ENCODE measurements at places on chromosomes 13 and 19.

GRCh38 chr13:72590091-72590740 is 137.2 kb downstream of the MZT1 start:
- peak; percentile 87 for DNase-seq

DNA sequence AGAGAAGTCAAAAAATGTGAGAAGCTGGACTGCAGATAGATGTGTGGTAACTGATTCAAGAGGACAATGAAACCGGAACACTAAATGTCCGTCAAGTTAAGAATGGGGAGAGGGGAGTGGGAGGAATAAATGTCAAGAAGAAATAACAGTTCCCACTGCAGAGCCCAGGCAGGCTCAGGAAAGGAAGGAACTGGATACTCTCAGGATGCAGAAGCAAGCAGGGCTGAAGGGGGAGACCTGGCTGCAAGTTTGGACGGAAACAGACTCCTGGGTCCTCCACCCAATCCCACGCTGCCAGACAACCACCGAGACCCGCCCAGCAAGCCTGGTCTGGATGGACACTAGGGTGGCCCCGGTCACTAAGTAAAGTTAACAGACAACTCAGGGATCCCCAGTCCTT is 18.1 kb downstream of the TUBGCP3 start:
- no peak for DNase-seq

DNA sequence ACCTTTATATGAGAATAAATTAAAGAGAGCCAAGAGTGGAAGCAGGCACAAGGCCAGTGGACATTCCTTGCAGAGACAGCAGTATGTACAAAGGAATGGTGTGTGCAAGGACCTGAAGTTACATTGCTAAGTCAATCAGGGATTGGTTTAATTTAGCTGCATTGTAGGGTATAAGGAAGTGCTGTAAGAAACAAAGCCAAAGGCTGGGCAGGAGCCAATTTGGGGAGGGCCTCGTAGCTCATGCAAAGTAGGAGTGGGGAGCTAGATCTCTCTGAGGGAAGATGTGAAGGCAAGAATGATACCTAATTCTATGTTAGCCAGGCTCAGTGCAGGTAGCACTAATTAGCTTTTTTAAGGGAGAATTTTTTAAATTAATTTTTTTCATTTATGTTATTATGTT is 76.7 kb downstream of the SLAIN1 start:
- no peak for DNase-seq

- DNase-seq: no peak
Measured at GRCh38 chr19:39557811-39558623, 18.1 kb upstream of the EID2 start.

DNA sequence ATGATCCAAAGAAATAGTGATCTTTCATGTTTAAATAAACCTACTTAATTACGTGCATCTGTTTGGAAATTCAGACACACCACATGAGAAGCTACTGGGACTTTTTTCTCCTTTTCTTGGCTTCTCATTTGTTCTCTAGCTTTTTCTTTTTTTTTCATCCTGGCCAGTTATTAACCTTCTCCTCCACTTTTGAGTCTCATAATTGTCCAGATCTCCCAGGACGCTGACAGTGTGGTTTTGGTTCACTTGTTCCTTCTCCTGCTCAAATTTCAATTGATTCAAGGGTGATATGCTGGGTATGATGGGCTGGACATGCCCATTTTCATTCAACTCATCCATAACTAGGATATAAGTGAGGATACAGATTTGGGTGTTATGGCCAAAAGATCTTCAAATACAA is 152.3 kb downstream of the TM9SF2 start:
- DNase-seq: no peak

DNA sequence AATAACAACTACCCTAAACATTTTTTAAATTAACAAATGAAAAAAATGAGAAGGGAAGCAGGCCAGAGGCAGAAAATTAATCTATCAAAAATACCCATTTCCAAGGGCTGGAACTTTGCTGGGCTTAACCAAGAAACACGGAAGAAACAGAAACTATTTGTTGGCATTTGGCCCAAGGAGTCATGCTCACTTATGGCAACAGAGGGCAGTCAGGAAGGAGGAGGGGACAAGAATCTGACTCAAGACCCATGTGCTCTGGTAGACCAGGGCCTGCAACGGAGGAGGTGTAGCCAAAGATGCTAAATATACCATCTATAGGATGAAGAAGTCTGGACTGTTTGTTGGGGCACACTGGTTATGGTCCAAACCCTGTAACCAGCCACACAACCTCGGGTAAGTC is 496.7 kb downstream of the COG6 start:
- DNase-seq: peak; percentile 90

GRCh38 chr13:26022538-26023292 is 29.1 kb downstream of the SHISA2 start:
- DNase-seq: peak; percentile 78

- no peak for DNase-seq
Measured at GRCh38 chr19:33628921-33629825, 7.4 kb downstream of the CHST8 start.

DNA sequence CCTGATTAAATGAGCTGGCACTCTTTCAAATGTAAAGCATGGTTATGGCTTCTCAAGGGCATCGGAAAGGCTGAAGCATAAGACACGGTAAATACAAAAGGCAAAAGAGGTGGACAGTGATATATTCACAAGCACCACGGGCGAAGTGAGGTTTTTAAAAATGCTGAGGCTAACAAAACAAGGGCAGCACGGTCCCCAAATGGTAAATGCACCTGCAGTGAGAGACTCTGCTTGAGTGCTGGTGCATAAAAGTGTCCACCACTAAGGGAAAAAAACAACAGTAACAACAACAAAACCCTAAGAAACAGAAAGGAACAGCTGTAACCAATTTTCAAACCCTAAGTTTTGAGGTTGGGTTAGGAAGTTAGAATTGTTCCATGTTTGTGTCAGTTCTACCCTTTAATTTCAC is 234.9 kb downstream of the PCDH9 start:
- DNase-seq: no peak

GRCh38 chr13:108974686-108975085 is 345.3 kb downstream of the MYO16 start:
- DNase-seq: no peak

- DNase-seq: no peak
Measured at GRCh38 chr13:47816831-47817230, 184.2 kb downstream of the SUCLA2 start.

DNA sequence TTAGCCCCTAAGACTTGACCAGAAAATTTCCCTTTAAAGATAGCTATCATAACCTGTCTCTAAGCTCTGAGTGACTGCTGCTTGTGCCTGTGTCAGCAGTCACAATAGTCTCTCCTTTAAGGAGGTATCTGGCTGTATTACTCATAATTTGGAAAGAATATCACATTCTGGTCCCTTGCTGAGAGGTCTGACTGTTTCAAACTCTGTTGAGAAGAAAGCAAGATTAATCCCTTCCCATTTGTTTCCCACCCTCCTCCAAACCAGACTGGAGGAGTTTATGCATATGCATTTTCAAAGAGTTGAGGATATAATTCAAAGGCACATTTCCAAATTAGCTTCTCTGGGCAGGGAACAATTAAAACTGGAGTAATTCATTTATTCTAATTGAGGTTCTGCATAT is 2.3 kb downstream of the HTR2A start:
- DNase-seq: no peak

DNA sequence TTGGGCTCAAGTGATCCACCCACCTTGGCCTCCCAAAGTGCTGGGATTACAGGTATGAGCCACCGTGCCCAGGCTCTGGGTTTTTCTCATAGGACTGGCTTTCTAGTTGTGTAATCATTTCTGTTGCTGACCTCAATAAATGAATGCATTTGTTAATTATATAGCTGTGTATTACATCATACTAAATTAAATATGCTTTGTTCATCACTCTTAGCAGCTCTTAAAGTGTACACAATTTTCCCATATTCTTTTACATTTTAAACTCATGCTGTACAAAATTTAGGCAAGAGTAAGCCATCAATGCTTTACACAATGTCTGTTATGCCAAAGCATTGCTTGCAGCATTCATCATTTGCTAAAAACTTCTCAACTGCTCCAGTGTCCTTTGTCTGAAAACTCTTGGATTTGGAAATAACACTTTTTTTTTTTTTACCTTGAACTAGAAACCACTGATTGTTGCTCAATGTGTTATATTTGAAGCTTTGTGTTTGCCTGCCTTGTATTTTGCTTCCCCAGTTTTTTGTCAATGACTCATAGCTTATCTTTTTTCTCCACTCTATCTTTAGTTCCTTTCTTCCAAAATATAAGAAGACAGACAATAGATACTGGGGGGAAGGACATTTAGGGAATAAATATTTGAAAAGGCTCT is 31.4 kb downstream of the CCDC122 start:
- DNase-seq: peak; percentile 41

DNA sequence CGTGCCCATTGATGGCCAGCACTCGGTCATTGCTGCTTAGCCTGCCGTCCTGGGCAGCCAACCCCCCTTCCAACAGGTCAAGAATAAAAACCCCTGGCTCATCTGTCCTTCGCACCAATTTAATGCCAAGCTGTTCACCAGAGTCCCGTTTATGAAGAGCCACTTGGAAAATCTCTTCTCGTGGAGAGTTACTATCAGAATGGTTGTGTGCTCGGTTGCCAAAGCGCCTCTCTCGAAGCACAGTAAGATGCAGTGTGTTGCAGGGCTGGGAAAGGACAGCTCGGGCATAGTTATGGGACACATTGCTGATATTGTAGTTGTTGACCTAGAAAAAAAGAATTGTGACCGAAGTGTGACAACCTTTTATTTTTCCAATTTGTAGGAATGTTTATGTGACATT is 57.9 kb downstream of the LNX2 start:
- DNase-seq: no peak

DNA sequence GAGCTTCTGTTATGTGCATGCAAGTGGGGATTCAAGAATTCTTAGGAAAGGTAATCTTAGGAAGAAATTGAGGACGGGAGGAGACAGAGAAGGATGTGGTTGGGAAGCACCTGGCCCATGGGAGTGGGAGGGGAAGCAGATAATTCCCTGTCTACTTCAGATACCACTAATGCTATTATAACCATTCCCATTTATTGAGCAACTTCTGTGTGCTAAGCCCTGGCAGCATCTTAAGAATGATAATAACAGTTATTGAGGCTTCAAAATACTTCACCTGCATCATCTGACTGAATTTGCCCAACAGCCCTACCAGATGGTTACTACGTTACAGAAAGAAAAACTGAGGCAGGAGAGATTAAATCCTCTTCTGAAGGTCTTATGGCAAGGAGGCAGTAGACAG is 1.4 kb downstream of the EPS8L1 start:
- DNase-seq: no peak

DNA sequence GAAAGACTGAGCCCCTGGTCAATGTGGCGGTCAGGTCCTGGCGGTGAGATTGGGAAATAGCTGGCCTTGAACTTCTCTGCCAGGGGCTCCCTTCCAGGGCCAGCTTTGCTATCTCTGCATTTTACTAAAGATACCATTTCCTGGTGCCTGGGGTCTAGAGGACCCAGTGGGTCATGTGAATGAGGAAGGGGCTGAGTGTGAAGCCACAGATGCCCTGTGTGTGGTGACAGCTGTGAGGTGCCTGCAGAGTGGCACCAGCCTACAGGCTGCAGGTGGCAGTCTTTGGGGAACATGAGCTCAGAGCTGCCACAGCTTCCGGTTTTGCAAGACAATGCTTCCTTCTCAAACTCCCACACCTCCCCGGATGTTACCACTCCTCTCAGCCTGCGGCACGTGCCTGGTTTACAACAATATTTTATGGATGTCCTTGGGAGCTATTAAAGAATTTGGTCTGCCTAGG is 5.2 kb upstream of the MLNR start:
- peak; percentile 23 for DNase-seq

GRCh38 chr19:54470991-54471782 is 1.9 kb downstream of the CDC42EP5 start:
- DNase-seq: peak; percentile 47

GRCh38 chr13:28413999-28414398 is 80.9 kb downstream of the FLT1 start:
- no peak for DNase-seq

DNA sequence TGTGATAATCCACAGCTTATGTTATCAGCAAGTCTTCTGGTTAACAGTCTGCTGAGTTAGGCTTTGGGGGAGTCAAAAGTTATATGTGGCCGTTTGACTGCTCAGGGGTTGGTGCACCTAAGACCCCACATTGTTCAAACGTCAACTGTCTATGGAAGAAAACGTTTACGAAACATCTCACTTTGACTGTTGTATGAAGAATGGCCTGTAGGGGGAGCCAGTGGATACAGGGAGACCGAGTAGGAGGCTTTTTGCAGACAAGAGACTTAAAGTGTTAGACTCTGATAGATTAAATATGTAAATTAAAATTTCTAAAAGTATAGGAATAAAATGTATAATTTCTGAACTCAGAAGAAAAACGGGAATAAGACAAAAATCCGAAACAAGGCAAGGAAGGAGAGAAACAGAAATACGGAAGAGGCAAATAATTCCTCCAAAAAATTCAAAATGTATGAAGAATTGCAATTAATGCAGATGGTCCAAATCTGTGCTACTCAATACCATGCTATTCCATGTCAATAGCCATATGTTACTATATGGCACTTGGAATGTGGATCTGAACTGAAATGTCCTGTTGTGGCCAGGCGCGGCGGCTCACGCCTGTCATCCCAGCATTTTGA is 37.8 kb downstream of the TNFSF14 start:
- peak; percentile 77 for DNase-seq

- DNase-seq: peak; percentile 61
Measured at GRCh38 chr13:107216046-107216755, 648.3 kb upstream of the ARGLU1 start.
